Cortex of kidney (tissue), 1 donor: ENCODE measurements at places on chromosomes 5 and 9.

DNA sequence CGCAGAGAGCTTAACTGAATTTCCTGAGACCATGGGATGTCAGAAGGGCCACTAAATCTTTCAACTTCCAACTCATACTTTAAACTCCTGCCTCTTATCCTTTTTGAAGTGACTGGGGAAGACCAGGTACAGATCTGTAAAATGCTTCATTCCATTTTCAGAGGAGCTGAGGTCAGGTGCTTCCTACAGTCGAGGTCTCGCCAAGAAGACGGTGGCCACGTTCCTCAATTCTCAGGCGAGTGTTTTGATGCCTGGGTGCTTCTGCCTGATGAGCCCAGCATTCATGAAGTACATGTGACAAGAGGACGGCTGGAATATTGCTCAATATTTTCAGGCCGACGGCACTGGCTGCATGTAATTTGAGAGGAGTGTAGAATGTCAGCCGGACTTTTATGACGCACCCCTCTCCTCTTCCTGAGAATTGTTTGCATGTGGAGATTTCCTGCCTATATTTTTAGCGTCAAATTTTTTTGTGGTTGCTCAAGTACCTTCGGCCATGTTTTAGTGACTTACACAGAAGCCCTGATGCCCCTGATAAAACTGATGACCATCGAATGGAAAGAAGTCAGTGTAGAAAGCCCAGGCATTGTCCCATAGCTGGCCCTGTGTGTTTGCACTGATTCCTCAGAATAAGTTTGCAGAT, 38.8 kb upstream of the GLRX start:
- no peak for DNase-seq

DNA sequence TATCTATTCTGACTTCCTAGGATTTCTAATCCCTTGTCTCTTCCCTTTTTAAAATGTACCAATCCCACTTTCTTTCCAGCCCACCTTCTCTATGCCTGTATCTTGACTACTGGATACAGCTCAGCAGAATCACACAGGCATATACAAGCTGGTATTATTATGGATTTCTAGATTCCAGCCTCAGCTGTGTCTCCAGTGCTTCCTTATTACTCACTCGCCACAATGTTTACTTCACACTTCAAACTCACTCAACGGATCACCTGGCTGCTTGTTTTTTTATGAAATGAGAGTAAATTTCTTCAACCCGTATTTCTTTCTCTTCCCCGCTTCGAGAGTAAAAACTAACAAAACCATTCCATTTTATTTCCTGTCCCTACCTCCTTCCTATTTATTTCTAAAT, 38.8 kb downstream of the CWC27 start:
- no peak for DNase-seq

DNA sequence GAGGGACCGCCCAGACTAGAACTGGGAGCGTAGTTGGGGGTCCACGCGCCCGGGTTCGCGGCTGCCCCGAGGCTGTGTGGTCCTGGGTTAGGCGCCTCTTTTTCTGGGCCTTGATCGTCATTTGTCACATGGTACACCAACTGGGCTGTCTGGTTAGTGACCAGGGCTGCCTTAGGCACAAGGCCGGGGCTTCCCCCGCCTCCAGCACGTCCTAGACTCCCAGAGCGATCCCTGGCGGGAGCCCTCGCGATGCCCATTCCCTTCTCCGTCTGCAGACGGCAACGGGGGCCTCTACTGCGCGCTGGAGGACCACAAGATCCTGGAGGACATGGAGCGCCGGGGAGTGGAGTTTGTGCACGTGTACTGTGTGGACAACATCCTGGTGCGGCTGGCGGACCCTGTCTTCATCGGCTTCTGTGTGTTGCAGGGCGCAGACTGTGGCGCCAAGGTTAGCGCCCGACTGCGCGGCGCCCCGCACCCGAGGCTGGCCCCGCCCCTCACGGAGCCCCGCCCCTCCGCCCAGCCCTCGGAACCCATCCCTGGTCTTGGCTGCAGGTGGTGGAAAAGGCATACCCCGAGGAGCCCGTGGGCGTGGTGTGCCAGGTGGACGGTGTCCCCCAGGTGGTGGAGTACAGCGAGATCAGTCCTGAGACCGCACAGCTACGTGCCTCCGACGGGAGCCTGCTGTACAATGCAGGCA, 1.5 kb downstream of the UAP1L1 start:
- DNase-seq = no peak

GRCh38 chr5:61023131-61023530, 78.1 kb downstream of the NDUFAF2 start:
- no peak for DNase-seq

GRCh38 chr5:156758011-156758791, 91.9 kb upstream of the PPP1R2B start:
- no peak for DNase-seq

DNA sequence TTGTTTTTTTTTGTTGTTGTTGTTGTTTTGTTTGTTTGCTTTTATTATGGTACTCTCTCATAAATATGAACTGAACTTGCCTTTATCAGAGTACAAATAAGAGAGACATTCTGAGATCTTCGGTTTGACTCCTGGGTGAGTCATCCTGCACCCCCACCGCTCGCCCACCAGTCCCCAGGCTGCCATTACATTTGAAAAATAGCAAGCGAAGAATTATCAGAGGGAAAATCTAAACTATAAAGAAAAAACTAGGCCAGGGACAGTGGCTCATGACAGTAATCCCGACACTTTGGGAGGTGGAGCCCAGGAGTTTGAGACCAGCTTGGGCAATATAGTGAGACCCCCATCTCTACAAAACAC, 122.1 kb upstream of the MAP3K1 start:
- DNase-seq = no peak

GRCh38 chr9:87876708-87877107, 6.0 kb upstream of the SPATA31E1 start:
- no peak for DNase-seq

DNA sequence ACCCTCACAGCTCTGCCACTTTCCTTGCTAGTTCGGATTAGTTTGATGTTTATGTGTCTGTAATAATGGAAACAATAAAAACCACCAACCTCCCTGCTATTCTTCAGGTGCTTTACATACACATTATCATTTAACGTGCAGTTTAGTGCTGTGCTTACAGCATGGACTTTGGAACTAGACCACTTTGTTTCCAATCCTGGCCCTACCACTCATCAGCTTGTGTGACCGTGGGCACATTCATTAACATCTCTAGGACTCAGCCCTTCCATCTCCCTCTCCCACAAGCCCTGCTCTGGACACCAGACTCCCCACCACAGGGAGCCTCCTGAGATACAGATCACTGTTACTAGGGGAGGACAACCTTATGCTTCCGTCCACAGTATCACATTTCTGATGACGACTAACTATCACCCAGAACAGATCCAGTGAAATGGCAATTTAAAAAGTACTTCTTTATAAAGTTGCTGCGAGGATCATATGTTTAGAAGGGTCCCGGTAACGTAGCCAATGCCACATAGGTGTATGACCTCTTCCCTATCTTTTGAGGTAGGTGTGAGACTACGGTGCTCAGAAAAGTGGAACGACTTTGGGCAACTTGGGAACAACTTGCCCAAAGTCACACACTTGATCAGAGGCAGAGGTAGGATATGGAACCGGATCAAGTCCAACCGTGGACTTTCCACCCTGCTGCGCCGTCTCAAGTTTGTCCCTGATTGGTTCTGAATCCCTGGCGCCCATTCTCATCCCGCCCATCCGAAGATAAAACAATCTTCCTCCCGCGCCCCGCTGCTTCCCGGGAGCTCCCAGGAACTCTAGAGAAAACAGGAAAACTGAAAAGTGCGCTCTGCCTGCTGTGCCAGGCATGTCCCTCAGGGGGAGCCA, 132.4 kb upstream of the NIPBL start:
- DNase-seq = no peak

- DNase-seq = no peak
These were observed 8.1 kb downstream of the LAMC3 start for GRCh38 chr9:131017067-131017466.

- DNase-seq = no peak
These were observed 112.7 kb downstream of the SMC2 start for GRCh38 chr9:104206766-104207165.

GRCh38 chr9:120161776-120162175, 418.2 kb downstream of the CDK5RAP2 start:
- no peak for DNase-seq

GRCh38 chr5:59487068-59487686, 406.3 kb downstream of the PDE4D start:
- DNase-seq = no peak

GRCh38 chr5:68261169-68261568, 45.6 kb downstream of the PIK3R1 start:
- no peak for DNase-seq

DNA sequence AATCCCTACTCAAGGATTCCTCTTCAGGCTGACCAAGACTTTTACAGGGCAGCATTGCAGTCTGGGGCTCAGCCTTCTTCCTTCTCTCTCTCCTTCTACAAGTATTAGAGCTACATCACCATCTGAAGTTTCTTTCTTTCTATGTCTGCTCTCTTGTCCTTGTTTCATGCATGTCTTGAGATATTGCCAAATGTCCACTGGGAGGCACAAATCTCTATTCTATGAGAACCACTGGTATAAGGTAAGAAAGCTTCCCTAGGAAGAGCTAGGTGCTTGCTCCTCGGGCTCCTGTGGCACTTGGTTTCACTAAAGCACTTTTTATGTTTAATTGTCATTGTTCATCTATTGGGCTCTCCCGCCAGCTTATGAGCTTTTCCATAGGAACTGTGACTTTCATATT, 289.2 kb upstream of the PCSK5 start:
- no peak for DNase-seq

DNA sequence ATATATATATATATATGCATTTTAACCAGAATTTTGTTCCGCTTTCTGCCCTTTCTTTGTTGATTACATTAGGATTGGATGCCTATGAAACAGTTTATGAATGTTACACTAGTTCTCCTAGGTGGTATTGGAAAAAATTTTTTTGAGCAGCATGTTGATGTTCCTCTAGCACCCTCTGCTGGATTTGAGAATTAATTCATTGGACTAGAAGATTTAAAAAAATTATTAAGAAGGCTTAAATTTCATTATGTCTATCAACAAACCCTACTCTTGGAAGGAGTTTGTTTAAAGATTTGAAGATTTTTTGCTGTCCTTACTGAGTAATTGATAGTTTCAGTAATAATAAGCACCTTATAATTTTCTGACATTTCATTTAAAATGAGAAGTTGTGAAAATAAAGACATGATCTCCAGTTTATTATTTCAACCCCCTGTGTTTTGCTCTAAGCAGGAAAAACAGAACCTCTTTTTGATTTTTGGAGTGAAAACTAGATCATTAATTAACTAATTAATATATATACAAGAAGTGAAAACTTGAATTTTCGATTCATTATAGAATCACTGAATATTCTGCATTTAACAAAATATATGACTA, 89.6 kb downstream of the CCDC171 start:
- no peak for DNase-seq

- no peak for DNase-seq
These were observed 209.9 kb upstream of the VLDLR start for GRCh38 chr9:2411459-2412215.

GRCh38 chr9:130448035-130448624, 3.4 kb downstream of the ASS1 start:
- DNase-seq = no peak

DNA sequence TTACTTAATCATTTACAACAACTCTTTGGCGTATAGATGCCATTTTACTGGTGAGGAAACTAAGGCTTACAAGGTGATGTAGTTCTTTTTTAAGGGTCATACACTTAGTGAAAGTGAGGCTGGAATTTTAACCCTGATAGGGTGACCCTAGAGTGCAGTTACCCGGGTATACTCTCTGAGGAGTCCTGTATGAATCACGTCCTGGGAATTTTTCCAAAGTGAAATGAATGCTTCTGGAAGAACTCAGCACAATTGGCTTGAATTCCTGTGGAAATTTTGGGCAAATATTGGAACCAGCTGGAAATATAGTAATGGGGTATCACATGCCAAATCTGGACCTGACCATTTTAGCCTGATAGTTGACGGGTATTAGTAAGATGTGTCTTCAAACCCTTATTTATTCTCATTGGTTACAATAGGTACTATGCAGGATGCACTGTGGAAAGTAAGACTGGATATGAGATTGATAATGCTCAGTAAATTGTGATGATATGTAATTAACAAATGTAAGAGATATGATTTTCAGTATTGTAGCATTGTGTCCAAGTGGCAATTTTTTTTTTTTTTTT, 14.8 kb downstream of the SUB1 start:
- DNase-seq = no peak

GRCh38 chr9:75903785-75904360, 13.4 kb downstream of the PCSK5 start:
- no peak for DNase-seq

- no peak for DNase-seq
These were observed 10.7 kb downstream of the SLC35A4 start for GRCh38 chr5:140575309-140575708.

GRCh38 chr9:68793605-68794343, 88.7 kb downstream of the PIP5K1B start:
- DNase-seq = no peak

DNA sequence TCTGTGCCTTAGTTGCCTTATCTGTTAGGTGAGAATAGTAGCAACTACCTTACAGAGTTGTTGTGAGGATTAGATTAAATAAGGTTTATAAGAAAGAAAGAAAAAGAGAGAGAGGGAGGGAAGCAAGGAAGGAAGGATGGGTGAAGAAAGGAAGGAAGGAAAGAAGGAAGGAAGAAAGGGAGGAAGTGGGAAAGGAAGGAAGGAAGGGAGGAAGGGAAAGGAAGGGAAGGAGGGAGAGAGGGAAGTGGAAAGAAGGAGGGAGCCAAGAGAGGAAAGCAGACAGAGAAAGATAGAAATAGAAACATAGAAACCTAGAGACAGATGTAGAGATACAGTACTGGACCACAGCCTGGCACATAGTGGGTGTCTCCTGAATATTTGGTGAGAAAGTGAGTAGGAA, 207.1 kb upstream of the TRIM32 start:
- DNase-seq = no peak

- DNase-seq = no peak
These were observed 37.7 kb downstream of the NR4A3 start for GRCh38 chr9:99859243-99859980.

GRCh38 chr9:37141015-37141414, 20.6 kb downstream of the ZCCHC7 start:
- DNase-seq = no peak

DNA sequence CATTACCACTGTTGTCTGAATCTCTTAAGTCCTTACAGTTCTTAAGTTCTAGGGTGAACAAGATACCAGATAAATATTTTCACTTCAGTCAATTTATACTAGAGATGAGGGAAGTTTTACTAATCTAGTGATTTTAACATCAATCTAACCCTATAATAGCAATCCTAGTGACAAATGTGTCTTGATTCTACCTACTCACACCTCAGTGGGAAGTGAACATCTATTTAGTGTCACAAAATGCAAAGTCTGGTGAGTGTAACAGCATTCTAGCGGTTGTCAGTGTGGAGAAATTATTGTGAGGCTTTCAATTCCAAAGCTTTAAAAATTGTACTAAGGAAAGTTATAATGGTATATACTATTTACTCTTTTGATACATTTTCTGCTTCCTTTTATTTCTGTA, 225.8 kb upstream of the CYLC2 start:
- DNase-seq = no peak
